ENCODE measurements at places on chromosomes 5 and 9.

DNA sequence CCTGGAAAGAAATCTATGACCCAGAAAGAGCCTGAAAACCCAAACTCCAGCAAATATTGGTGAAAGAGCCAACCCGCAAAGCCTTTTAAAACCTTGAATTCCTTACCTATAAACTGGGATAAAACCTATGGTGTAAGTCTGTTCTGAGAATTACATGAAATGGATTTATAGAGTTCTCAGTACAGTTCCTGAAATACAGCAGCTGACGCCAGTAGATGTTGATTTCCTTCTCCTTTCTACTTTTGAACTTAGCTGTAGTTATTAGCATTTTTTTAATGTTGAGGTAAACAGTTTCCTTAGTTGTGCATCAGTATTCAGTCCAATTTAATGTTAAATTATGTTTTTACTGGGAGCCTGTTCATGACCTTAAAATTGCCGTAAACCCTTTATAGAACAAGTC, 3.7 kb downstream of the SPIN1 start:
- no peak for DNase-seq

DNA sequence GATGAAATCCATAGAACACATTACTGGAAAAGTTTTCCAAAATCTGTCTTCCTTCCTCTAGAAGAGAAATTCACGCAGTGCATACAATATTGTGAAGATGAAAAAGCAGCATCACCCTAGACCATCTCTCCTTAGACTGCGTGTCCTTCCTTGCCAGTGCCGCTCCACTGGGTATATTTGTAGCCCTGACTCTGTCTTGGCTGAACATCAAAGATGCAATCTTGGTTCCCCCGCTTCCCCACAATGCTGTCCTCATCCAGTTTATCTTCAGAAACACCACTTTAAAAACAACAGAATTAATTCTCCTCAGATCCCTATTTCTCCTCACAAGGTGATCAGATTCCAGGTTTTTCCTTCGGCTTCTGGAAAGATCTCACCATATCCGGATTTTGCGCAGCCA, 53.9 kb downstream of the ROR2 start:
- no peak for DNase-seq

GRCh38 chr5:140282266-140282665, 20.6 kb downstream of the PFDN1 start:
- no peak for DNase-seq

DNA sequence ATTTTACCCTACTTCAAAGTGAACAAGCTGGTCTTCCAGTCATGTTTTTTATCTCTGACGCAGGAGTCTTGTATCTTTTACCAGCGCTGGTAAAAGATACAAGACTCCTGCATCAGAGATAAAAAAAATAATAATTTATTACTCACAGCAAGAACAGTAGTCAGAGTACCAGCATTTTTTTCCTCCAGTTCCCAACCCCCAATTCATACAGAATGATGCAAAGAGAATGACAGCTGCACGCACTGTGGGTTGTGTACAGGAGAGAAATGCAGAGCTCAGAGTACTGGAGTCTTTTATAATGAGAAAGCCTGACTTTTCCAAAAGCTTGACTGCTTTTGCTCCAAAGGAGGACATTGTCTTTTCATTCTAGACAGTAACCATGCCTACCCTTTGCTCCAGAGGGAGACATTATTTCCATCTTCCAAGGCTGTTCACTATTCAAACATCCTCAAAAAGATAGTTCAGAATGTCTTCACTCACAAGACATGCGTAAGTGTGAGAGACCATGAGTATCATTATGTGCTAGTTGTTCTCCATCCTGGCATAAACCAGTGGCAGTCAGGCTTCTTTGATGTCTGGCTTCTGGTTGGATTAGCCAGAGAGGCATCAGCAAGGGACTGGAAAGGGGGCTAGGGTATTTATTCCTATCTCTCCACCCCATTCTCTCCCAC, 14.3 kb upstream of the RANBP6 start:
- no peak for DNase-seq

DNA sequence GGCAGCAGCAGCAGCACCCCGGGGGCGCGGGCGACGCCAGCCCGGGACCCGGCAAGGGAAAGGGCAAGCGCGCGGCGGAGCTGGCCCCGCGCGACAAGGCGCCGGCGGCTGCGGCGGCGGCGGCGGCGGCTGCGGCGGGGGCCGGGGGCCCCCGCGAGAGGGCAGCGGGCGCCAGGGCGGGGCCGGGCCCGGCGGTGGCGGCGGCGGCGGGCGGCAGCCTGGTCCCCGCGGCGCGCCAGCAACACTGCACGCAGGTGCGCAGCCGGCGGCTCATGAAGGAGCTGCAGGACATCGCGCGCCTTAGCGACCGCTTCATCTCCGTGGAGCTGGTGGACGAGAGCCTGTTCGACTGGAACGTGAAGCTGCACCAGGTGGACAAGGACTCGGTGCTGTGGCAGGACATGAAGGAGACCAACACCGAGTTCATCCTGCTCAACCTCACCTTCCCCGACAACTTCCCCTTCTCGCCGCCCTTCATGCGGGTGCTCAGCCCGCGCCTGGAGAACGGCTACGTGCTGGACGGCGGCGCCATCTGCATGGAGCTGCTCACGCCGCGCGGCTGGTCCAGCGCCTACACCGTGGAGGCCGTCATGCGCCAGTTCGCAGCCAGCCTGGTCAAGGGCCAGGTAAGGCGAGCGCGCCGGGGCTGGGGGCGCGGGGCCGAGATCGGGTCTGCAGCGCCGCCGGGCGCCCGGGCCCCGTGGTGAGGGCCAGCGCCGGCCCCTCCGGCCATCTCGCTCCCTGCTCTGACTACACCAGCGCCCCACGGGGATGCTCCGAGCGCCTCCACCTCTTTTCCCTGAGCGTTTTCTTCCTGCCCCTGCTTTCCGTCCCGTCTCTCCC, at the start of gene UBE2QL1:
TSS of gene UBE2QL1 (plus strand) at position 238 of the 843 bp plus-strand sequence. CDS start at position 273, 35 bp downstream.
- DNase-seq = no peak

- DNase-seq = no peak
These were observed 1.2 kb downstream of the SPATA24 start for GRCh38 chr5:139402561-139403158.

DNA sequence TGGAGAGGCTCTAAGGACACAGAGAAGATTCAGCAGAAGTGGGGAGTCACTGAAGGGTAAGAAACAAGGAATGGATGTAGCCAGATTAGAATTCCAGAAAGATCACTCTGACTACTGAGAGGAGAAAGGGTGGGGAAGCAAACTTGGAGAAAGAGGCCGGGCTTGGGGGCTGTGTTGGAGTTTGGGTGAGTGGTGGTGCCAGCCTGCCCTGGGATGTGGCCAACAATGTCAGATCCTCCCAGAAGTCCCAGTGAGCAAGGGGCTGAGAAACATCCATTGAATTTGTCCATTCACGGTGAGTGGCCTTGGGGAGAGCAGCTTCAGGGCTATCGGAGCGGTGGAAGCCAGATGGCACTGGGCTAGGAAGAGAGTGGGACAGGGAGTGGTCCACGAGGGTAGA, 60.4 kb downstream of the COL15A1 start:
- DNase-seq = no peak

DNA sequence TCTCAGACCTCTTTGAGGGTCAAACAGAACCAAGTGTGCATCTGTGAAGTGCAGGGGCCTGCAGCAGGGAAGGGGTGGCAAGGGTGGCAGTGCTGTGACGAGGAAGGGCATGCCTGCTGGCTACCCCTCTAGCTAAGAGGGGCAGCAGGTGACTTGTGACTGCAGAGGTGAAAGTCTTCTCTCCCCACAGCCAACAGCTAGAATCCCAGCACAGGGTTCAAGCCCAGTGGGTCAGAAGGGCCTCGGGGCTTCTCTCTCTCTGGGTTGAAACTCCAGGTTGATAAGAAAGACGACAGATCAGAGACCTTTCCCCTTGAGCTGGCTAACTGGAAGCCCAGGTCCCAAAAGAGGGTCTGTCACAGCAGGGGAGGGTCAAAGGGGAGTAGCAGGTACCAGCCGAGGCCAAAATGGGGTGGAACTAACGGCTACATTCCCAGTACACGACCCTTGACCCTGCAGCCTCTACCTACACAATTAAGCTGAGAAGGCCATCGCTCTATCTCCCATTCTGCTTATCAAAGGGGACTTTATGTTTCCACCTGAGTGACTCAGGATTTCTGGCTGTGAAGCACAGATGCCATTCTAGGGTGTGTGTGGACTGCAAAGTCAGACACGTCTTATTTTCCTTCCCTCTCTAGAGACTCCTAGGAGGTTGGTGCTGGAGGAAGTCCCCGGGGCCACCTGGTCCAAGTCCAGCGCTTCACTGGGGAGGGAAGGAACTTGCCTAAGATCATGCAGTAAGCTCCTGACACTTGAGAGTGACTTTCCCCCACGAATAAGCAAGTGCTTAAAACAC, 14.6 kb downstream of the ANKS6 start:
- DNase-seq = no peak
